Stimulated activated naive B cell treated with anti-CD40 and anti-IgM and Interleukin-4, amounts not matched to agents 10 μg/mL and 1 μg/mL and 100 μg/mL, for 72 hours (primary cell): ENCODE measurements at places on chromosomes 7 and 10.

DNA sequence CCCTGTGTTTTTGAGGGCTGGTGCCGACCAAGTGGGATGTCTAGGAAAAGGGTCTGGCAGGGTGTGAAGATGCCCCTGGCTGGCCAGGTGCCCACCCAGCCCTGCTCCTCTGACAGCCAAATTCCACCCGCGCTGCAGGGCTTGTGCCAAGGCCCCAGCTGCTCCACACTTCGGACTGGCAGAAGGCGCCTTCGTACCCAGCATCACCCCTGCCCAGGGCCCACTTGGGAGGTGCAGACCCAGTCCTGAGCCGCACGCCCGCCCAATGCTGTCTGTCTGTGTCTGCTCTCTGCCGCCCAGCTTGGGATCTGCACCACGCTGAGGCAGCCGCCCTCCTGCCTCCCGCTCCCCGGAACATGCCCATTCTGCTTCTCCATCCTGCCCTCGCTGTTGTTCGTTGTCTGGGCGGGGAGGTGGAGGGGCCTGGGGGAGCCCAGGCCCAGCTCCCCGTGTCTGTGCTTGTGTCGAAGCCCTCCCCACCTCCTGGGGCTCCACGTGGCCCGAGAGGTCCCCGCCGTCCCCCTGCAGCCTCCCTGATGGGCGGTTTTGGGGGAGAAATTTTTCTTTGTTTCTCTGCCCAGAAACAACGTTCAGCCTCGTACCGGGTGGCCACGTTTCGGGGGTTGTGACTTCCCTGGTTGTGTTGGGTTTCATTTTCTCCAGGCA is 36.9 kb upstream of the PPIF start:
- H3K4me1 ChIP-seq, result peaks cover 21% of the 10 kb centered on the region
- no peak overlapping the region for H3K4me3 ChIP-seq
- no peaks in the 10 kb centered on the region for H3K27me3 ChIP-seq
- no peak for DNase-seq
- peak overlapping the region; percentile 15 for H3K27ac ChIP-seq

DNA sequence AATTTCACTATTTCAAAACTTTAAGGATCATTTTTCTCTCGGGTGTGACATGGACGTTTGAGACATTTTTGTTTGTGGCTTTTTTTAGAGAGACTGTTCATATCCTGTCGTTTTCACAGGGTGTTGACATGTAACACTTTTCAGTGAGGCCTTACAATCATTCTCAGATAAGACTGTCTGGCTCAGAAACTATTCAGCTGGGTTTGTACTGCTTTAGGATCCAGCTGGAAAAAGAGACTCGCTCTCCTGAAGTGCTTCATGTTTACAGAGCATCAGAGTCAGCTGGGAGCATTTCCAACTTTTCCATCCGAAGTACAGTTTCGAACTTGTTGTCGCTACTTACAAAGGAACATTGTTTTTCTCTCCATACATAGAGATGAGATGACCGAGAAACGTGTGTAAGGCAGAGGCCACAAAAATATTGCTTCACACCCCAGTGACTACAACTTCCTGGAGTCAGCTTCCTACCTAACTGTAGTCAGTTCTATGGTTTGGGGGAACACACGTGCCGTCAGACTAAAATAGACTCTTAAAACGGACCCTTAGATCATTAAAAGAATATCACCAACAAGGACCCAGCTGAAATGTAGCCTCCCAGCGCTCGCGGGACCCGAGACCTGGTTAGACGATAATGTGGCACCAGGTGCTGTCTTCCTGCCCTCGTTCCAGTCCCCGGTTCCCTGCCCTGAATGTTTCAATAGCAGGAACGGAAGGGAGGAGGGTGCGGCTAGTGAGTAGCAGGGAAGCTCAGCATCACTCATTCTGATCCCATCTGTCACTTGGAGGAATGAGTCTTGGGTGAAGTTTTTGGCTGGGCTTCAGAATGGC is 78.0 kb downstream of the MKI67 start:
- no peaks in the 10 kb centered on the region for H3K27me3 ChIP-seq
- DNase-seq, result no peak
- H3K36me3 ChIP-seq, result peaks cover 42% of the 10 kb centered on the region

DNA sequence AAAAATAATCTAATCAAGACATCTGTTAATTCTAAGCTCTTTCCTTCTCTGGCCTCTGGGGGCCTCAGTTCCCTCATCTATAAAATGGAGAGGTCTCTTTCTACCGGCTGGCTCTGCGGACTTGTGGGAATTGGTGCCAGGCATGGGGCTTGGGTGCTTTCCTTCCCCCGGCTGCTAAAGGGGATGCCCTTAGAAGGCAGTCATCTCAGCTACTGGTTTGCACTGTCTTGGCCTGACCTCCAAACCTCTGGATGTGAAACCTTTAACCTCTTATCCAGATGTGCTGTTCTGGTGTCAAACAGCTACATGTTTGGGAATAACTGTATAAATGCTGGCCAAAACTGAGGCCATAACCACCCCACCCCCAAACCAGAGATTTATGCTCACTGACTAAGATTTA is 320.0 kb downstream of the RPS24 start:
- DNase-seq, result no peak
- no peaks in the 10 kb centered on the region for H3K4me1 ChIP-seq
- peaks cover 14% of the 10 kb centered on the region for H3K27me3 ChIP-seq
- no peaks in the 10 kb centered on the region for H3K36me3 ChIP-seq
- H3K4me3 ChIP-seq, result no peak overlapping the region

GRCh38 chr10:98920807-98921206 is 314.8 kb downstream of the HPSE2 start:
- H3K4me3 ChIP-seq, result no peak overlapping the region
- H3K27me3 ChIP-seq, result no peaks in the 10 kb centered on the region
- no peak overlapping the region for H3K27ac ChIP-seq

- H3K4me1 ChIP-seq, result no peaks in the 10 kb centered on the region
- H3K27ac ChIP-seq, result no peak overlapping the region
- H3K36me3 ChIP-seq, result peaks cover 41% of the 10 kb centered on the region
- no peak overlapping the region for H3K4me3 ChIP-seq
These were observed 84.5 kb downstream of the AVL9 start for GRCh38 chr7:32579776-32580175.

- no peak overlapping the region for H3K4me3 ChIP-seq
- peaks cover 3% of the 10 kb centered on the region for H3K4me1 ChIP-seq
- no peak overlapping the region for H3K27ac ChIP-seq
- no peaks in the 10 kb centered on the region for H3K27me3 ChIP-seq
These were observed 123.8 kb downstream of the SLC25A13 start for GRCh38 chr7:96198047-96198636.

- no peak overlapping the region for H3K4me3 ChIP-seq
- DNase-seq, result no peak
- H3K36me3 ChIP-seq, result peaks cover 20% of the 10 kb centered on the region
- no peak overlapping the region for H3K27ac ChIP-seq
- H3K4me1 ChIP-seq, result peaks cover 46% of the 10 kb centered on the region
- H3K27me3 ChIP-seq, result no peaks in the 10 kb centered on the region
These were observed 225.7 kb upstream of the AOAH start for GRCh38 chr7:36949711-36950600.

GRCh38 chr7:23419845-23420244 is 50.4 kb downstream of the IGF2BP3 start:
- no peak overlapping the region for H3K4me3 ChIP-seq
- no peak for DNase-seq
- H3K4me1 ChIP-seq, result no peaks in the 10 kb centered on the region
- H3K36me3 ChIP-seq, result no peaks in the 10 kb centered on the region
- no peak overlapping the region for H3K27ac ChIP-seq

DNA sequence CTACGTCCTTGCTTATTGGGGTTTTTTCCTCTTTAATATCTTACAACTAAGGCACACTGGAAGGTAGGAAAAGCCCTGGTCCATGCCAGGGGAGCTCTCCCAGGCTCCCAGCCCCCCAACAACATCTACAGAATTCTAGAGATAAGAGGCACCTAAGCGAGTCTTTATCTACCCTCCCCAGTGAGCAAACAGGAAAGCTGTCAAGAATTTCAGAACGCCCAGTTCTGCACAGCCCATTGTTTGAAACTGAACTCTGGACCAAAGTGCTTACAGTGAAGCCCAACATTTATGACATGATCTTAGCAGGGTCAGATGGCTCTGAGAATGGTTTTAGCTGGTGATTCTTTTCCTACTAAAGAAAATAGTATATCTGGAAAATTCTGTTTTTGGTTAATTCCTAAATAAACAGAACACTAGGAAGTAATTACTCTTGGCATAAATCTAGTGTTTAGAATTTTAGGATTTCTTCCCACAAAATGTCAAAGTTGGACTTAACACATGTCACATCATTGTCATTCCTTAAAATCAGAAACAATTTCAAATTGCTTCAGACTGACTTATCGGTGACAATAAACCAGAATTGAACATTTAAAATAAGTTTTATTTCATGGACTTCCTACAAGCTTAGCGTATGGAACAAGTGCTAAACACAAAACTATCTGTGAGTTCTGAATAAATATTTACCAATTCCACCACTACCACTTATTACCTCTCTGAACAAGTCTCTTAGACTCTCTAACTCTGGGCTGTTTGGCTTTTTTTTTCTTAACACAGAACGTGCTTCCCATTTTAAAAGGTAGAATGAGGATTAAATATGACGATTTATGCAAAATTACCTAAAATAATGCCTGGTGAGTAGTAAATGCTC is 31.3 kb upstream of the RNF32 start:
- H3K27me3 ChIP-seq, result peaks cover 51% of the 10 kb centered on the region
- peaks cover 18% of the 10 kb centered on the region for H3K4me1 ChIP-seq
- H3K36me3 ChIP-seq, result peaks cover 2% of the 10 kb centered on the region
- DNase-seq, result no peak
- H3K4me3 ChIP-seq, result no peak overlapping the region
- no peak overlapping the region for H3K27ac ChIP-seq

- no peak overlapping the region for H3K27ac ChIP-seq
- no peaks in the 10 kb centered on the region for H3K27me3 ChIP-seq
- H3K4me3 ChIP-seq, result no peak overlapping the region
- H3K36me3 ChIP-seq, result no peaks in the 10 kb centered on the region
- no peak for DNase-seq
These were observed 20.2 kb upstream of the MYL7 start for GRCh38 chr7:44161371-44161770.

DNA sequence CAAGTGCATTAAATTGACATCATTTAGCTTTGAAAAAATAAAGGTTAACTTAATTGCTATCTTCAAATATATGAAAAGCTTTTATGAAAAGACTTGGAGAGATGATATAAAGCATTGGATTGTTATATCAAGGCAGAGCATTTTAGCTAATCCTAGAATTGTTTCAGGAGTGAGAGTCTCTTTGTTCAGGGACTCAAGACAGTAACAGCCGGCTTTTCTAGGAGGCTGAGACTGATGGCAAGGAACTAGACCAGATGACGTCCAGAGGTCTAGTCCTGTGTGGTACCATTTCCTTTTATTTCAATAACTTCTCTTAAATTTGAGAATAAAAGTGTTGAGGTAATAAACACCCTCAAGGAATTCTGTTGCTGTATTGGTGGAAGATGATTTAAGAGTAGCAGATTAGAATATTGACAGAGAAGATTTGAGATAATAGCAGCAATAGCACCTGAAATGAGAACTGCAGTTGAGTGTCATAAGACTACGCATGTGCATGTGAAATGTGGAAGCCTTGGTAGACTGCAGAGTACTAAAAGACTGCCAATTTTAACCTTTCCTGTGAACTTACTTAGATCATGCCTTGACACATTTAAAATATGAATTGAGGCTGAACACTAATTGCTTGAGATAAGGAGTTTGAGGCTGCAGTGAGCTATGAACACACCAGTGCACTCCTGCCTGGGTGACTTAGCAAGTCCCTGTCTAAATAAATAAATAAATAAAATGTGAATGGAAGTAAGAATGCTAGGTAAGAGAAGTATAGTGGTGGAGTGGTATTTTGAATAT is 79.6 kb downstream of the ZNRF2 start:
- peaks cover 4% of the 10 kb centered on the region for H3K4me1 ChIP-seq
- peaks cover 2% of the 10 kb centered on the region for H3K36me3 ChIP-seq
- DNase-seq, result no peak
- H3K4me3 ChIP-seq, result no peak overlapping the region

DNA sequence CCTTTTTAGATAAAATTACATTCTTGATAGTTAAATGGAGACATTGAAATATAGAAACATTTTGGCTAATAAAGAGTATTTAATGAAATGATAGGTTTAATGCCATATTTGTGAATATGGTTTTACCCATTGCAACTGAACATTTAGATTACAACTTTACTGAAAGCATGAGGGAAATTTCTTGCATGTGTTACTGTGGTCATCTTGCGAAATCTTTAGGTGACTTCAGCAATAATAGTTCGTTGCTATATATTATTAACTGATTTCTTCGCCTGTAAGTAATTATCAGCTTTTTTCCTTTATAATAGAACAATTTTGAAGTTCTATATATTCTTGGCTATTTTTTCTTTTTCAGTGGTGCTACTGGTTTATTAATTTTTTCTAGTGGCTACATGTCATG is 83.2 kb downstream of the MLLT10 start:
- no peaks in the 10 kb centered on the region for H3K4me1 ChIP-seq
- no peak overlapping the region for H3K27ac ChIP-seq
- no peaks in the 10 kb centered on the region for H3K27me3 ChIP-seq
- peaks cover 26% of the 10 kb centered on the region for H3K36me3 ChIP-seq
- DNase-seq, result no peak
- no peak overlapping the region for H3K4me3 ChIP-seq

DNA sequence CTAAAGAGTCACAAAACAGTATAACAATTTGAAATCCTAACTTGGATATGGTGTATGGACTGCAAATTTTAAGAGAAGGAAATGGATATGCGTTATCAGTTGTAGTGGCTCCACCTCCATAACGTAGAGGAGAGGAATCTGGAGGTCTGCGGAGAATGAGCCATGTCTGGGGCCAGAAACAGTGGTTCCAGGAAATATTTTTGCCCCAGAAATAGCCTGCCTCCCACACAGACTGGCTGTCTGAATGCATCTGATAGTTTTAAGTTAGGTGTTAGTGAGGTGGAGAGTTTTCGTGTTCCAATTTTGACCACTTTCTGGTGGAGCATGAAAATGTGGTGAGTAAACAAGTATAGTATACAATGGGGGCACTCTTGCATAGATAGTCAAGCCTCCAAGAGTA is 1.6 kb downstream of the PHTF2 start:
- peak overlapping the region; percentile 98 for H3K27ac ChIP-seq
- peak; percentile 36 for DNase-seq
- H3K36me3 ChIP-seq, result peaks cover 41% of the 10 kb centered on the region

- peak overlapping the region; percentile 36 for H3K4me3 ChIP-seq
- peaks cover 47% of the 10 kb centered on the region for H3K36me3 ChIP-seq
- DNase-seq, result no peak
- H3K4me1 ChIP-seq, result peaks cover 70% of the 10 kb centered on the region
These were observed 6.7 kb downstream of the OTUD1 start for GRCh38 chr10:23445591-23445990.
